ENCODE measurements at places on chromosomes 3 and 15.

GRCh38 chr15:58454950-58455401 is 23.2 kb downstream of the LIPC start:
- DNase-seq, result no peak

GRCh38 chr3:124532071-124532470 is 198.2 kb upstream of the UMPS start:
- no peak for DNase-seq

GRCh38 chr15:88060383-88060782 is 196.2 kb downstream of the NTRK3 start:
- no peak for DNase-seq

DNA sequence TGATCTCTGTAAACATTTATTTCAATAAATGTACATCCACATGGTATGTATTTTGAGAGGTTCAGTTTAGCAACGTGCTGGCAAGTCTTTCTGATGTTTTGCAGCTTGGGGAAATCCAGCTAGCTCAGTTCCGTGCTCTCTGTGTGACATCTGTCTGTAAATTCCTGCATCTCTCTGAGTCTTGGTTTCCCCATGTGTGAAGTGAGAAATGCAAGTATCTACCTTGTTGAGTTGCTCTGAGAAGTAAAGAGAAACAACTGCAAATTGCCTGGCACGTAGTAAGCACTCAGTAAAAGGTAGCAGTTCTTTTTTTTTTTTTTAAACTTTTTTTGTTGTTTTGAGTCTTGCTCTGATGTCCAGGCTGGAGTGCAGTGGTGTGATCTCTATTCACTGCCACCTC is 30.2 kb upstream of the MORF4L1 start:
- no peak for DNase-seq

DNA sequence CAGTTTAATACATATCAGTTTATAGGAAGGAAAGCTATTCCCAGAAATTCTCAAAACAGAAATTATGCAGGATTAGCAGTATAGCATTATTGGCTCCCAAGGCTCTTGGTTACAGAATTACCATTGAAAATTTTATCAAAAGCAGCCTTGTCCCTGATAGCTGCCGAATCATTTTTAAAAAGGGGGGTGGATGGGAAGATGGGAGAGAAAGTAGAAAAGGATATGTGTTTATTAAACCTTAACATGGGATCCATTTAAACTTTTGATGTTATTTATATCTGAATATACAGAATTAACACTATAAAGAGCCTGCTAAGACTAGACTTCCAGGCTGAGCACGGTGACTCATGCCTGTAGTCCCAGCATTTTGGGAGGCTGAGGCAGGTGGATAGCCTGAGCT is 10.8 kb downstream of the RCN2 start:
- no peak for DNase-seq

DNA sequence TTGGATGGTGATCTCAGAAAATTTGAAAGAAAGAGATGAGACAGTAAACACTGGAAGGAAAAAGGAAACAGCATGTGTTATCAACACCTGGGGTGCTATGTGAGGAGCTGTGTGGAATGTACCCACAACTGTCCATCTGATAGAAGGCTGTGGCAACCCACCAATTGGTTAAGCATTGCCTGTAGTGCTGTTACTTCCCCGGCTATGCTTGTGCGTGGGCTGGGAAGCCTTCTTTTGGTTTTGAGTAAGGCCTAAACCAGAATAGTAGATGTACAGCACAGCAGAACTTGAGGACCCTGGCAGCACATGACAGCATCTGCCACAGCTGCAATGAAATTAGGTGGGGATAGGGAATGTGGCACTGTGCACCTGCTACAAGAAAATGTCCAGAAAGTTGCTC is 184.5 kb downstream of the FHIT start:
- no peak for DNase-seq

- no peak for DNase-seq
Measured at GRCh38 chr15:60804551-60804950, 325.6 kb upstream of the ICE2 start.

DNA sequence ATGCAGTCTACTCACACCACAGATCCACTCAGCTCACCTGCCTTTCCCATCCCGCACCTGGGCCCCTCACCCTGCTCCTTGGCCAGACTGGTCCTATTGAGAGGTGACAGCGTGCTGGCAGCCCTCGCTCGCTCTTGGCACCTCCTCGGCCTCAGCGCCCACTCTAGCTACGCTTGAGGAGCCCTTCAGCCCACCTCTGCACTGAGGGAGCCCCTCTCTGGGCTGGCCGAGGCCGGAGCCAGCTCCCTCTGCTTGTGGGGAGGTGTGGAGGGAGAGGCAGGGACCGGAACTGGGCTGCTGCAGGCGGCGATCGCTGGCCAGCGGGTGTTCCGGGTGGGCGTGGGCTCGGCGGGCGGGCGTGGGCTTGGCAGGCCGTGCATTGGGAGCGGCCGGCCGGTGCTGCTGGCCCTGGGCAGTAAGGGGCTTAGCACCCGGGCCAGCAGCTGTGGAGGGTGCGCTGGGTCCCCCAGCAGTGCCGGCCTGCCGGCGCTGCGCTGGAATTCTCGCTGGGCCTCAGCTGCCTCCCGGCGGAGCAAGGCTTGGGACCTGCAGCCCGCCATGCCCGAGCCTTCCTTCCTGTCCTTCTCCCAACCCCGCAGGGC is 45.5 kb upstream of the USP3 start:
- DNase-seq, result no peak

DNA sequence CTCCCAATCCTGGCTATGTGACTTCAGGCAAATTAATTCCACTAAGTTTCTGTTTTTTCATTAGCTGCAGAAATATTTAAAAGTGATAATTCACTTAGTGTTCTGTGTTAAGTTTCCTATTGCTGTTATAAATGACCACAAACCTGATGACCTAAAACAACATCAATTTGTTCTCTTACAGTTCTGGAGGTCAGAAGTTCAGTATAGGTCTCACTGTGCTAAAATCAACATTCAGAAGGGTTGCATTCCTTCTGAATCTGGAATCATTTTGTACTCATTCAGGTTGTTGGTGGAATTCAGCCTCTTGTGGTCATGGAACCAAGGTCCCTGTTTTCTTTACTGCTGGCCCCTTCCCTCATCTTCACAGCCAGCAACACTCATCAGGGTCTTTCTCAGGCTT is 254.1 kb downstream of the CNTN3 start:
- no peak for DNase-seq

GRCh38 chr3:13539292-13539638 is 9.7 kb upstream of the FBLN2 start:
- DNase-seq, result no peak

- DNase-seq, result no peak
Measured at GRCh38 chr15:69359722-69360121, 54.4 kb upstream of the KIF23 start.

DNA sequence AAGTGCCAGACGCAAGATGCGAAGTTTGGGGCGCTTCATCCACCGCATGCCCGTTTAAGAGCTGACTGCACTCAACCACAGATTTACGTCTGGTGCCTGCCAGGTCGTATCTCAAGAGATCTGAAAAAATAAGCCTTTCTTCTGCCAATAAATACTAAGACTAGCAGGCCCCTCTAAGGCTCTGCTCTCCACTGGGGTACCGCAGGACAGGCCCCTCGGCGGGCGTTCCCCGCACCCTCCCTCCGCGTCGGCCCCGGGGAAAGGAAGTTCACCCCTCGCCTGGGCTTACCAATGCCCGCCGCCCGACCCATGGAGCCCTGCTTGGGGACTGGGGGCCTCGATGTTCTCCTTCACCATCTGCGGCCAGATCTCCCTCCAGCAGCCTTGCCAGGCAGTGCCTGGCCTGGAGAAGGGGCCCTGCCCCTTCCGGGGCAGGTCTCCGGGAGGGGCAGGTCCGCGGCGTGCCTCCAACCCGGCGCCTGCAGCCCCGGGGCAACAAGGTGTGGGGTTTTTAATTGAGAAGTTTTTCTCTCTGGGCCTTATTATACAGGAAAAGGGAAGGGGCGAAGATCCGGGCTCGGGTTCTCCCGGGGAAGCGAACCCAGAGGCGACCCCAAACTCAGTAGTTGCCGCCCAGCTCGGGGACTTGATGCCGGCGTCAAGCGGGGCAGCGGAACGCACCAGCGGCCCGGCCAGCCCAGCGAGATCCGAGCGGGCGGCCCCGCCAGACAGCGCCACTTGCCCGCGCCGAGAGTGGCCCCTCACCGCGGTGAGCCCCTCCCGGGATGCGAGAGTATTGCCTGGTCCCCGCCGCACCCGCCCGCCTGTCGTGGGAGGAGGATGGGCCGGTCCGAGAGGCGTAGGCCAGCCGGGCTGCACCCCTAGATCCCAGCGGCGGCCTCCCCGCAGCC is 735 bp downstream of the GOLGA8B start:
- DNase-seq, result no peak

- no peak for DNase-seq
Measured at GRCh38 chr3:44444437-44444836, 33.0 kb downstream of the ZNF445 start.

GRCh38 chr3:48016301-48016973 is at the start of gene MAP4:
Gene MAP4 (minus strand): TSS chr3:48016416. CDS start chr3:47998860, 17,556 bp downstream.
- no peak for DNase-seq

GRCh38 chr15:39543651-39544050 is 37.2 kb upstream of the THBS1 start:
- no peak for DNase-seq

- no peak for DNase-seq
Measured at GRCh38 chr3:192128060-192128459, 599.3 kb downstream of the FGF12 start.

DNA sequence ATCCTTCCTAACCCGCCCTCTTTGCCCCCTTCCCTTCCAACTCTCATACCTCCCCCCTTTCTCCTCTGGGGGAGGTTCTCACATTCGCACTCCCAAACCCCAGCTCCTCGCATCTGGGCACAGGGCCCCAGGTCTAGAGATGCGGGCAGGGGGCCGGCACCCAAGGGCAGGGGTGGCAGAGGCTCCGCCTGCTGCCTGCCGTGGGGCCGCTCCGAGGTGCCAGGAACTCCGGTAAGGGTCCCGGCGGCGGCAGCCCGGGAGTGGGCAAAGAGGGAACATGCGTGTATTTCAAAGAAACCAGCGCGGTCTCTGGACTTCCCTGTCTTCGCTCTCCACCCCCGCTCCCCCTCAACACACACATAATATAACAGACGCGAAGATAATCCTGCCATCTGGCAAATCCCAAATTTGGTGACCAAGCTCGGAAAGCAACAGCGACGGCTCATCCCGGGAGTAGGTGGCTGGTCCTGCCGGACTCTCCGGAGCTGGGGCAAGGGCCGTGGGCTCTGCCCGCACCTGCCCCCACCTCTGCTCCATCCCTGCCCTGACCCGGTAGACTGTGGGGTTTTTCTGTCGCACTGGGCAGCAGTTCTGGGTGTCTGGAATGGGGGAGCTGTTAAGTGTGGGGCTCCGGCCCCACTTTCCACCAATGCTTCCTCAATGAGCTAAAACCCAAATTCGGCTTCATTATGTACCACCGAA is 31.0 kb downstream of the NR2F2 start:
- no peak for DNase-seq

GRCh38 chr3:154464440-154465190 is 34.6 kb upstream of the GPR149 start:
- DNase-seq, result no peak

- no peak for DNase-seq
Measured at GRCh38 chr15:98063315-98063714, 102.8 kb downstream of the ARRDC4 start.

GRCh38 chr15:69804786-69805185 is 292.9 kb downstream of the TLE3 start:
- no peak for DNase-seq

- DNase-seq, result no peak
Measured at GRCh38 chr3:114294940-114295480, 1.2 kb downstream of the TIGIT start.

DNA sequence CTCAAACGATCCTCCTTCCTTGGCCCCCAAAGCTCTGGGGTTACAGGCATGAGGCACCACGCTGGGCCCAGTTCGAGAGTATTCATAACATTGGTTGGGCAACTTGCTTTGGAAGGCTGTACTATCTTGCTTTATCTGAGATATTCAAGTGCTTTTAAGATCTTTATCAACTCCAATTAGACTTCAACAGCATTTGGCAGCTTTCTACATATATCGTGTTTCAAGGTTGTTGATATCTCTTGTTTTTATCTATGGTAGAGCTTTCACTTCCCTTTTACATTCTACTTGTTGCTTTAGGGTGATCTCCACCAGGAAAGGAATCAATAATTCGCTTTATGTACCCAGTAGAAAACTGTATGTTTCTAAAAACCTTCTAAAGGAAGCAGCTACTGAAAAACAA is 395.3 kb downstream of the IL5RA start:
- no peak for DNase-seq

GRCh38 chr3:28206479-28206878 is 34.9 kb upstream of the CMC1 start:
- DNase-seq, result no peak

GRCh38 chr3:123392871-123393620 is 55.8 kb downstream of the ADCY5 start:
- no peak for DNase-seq

GRCh38 chr15:78992416-78993256 is 47.8 kb upstream of the CTSH start:
- DNase-seq, result no peak

DNA sequence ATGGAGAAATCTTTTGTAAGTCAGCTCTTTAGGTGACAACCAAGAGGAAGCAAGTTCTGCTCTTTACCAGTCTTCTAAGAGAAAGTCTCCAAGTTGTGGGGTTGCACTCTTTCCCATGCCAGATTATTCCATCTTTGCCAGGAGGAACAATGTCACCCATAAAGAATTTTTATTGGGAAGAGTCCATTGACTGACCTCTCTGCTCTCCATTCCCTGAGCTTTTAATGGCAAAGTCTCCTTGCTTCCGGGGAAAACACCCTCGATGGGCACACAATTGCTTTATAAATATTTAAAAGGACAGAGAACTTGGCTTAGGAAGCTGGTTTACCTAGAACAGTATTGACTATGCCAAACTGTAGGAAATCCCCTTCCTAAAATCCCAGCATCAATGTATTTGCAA is 19.9 kb upstream of the UBE2E1 start:
- no peak for DNase-seq

- DNase-seq, result no peak
Measured at GRCh38 chr15:70257047-70257446, 159.3 kb upstream of the TLE3 start.

GRCh38 chr3:146020969-146021368 is 140.0 kb downstream of the PLOD2 start:
- DNase-seq, result no peak

DNA sequence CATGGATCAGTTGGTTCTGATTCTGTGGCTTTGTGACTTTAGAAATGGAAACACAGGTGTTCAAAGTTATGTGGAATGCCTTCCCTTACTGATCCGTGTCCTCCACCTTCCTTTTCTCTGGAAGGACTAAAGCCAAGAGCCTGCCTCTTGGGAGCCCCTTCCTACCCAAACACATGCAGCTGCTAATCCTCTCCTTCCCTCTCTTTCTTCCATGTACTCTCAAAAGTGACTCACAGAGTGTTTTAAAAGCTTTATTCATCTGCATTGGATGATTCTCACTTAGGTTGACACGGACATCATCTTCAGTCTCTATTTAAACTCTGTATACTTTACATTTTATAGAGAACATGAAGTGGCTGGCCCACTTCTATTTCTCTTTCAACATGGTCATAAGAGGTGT is 856.5 kb upstream of the ARPP21 start:
- no peak for DNase-seq

All from Panc1 (cell line).